ENCODE measurements at places on chromosomes 1 and 21.
A peak's percentile ranks its signal among the peaks of the same experiment; 100 is the strongest.

- peaks cover 99% of the 10 kb centered on the region for H3K4me1 ChIP-seq
- peak overlapping the region; percentile 72 for H3K4me3 ChIP-seq
- peak overlapping the region; percentile 91 for H3K27ac ChIP-seq
- no peaks in the 10 kb centered on the region for H3K27me3 ChIP-seq
- no peaks in the 10 kb centered on the region for H3K36me3 ChIP-seq
Measured at GRCh38 chr21:34936371-34936789, 112.7 kb downstream of the RUNX1 start.

DNA sequence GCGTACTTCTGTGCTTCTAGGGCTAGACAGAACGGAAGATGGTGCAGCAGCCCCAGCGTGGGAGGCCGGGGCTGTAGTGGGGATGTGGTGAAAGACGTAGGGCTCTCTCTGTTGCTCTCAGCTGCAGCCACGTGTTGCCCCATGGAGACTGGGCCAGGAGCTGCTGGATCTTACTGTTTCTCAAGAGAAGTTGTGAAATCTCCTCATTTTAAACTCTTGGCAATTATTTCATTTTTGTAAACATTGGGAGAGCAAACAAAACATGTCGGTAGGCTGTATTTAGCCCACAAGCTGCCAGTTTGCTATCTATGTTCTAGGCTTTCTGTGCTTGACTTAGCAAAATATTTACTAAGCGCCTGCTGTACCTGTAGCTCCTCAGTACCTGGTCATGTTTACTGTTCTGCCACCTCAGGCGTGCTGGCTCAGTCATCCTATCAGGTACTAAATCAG lies 15.9 kb upstream of the ELOA start:
- no peaks in the 10 kb centered on the region for H3K27me3 ChIP-seq
- H3K36me3 ChIP-seq: no peaks in the 10 kb centered on the region
- H3K4me3 ChIP-seq: no peak overlapping the region
- H3K4me1 ChIP-seq: peaks cover 24% of the 10 kb centered on the region
- no peak for DNase-seq

GRCh38 chr1:5887349-5887970 lies 104.8 kb downstream of the NPHP4 start:
- no peaks in the 10 kb centered on the region for H3K4me1 ChIP-seq
- DNase-seq: no peak
- no peak overlapping the region for H3K4me3 ChIP-seq

DNA sequence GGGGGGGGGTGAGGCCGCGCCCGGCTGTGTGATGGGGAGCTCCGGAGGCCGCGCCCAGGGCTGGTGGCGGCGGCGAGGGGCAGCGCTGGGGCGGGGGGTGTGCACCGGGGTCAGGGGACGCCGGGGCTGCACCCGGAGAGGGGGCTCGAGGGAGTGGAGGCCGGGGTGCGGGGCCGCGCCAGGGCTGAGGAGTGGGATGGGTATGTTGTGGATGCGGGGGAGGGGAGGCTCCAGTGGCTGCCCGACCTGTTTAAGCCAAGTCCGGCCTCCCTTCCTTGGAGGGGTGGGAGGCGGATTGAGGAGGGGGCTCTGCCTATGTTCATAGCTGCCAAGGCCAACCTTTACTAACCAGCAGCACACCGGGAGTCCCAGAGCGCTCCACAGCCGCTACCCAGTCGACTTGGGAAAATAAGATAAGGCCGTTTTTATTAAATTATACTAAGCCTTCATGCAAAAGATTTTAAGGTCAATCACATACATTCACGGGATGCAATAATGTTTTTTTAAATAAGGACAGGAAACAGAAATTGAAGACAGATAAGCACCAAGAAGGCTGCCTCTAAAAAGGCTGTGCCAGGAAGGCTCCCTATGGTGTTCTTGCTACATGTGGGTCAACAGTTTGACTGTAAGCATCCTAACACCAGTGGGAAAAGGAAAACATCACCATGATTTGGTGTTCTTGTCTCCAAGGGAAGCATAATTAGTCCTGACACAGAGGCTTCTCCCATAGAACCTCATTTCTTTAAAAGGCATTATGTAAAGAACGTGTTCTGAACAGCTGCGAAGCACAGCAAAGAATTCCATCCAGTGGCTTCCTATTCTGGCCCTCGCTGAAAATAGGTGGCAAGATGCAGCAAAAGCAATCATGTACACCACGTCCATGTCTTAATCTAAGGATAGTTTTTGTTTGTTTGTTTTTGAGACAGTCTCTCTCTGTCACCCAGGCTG lies 626 bp upstream of the HLCS start:
- no peaks in the 10 kb centered on the region for H3K27me3 ChIP-seq
- H3K4me1 ChIP-seq: peaks cover 18% of the 10 kb centered on the region
- H3K4me3 ChIP-seq: peak overlapping the region; percentile 75
- DNase-seq: no peak
- peak overlapping the region; percentile 69 for H3K27ac ChIP-seq
- H3K36me3 ChIP-seq: peaks cover under 1% of the 10 kb centered on the region

- no peak for DNase-seq
- H3K4me1 ChIP-seq: peaks cover 54% of the 10 kb centered on the region
- no peaks in the 10 kb centered on the region for H3K27me3 ChIP-seq
- no peak overlapping the region for H3K27ac ChIP-seq
- no peak overlapping the region for H3K4me3 ChIP-seq
- H3K36me3 ChIP-seq: peaks cover 14% of the 10 kb centered on the region
Measured at GRCh38 chr21:25515484-25516405, 91.5 kb downstream of the MRPL39 start.

- H3K4me3 ChIP-seq: no peak overlapping the region
- H3K27ac ChIP-seq: no peak overlapping the region
- no peaks in the 10 kb centered on the region for H3K36me3 ChIP-seq
- no peaks in the 10 kb centered on the region for H3K4me1 ChIP-seq
- DNase-seq: no peak
- no peaks in the 10 kb centered on the region for H3K27me3 ChIP-seq
Measured at GRCh38 chr1:108617724-108618056, 43.2 kb downstream of the HENMT1 start.

DNA sequence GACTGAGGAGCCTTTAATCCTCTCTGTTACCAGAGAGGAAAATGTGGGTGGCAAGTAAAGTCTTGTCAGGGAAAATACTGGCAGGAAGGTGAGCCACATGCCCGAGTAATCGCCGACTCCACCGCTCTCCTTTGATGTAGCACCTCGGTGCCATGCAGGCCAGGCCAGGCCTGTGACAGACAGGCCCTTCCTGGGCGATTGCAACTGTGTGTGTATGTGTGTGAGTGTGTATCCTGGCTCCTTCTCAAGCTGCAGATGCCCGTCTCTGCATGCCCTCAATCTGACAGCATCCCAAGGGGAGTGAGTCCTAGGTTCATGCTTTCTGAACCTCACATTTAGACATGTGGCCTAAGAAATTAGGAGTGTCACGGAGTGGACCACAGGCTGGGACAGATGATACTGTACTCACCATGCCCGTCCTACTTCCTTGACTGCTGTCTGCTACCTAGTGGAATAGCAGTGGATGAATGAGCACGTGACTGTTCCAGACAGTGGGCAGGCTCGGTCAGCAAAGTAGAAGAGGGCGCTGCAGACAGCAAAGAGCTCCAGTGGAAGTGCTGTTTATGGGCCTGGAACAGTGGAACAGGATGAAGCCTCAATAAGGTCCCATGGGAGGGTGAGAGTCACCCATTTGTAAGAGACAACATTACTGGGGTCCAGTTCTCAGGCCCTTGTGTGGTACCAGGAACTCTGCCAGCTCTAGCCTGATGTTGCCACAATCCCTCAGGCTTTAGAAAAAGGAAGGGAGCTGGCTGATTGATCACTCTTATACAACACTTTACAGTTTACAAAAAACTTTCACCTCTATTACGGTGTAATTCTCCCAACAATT lies 25.3 kb downstream of the SERTAD4 start:
- no peaks in the 10 kb centered on the region for H3K4me1 ChIP-seq
- H3K36me3 ChIP-seq: no peaks in the 10 kb centered on the region
- no peak overlapping the region for H3K4me3 ChIP-seq
- peaks cover 32% of the 10 kb centered on the region for H3K27me3 ChIP-seq
- no peak for DNase-seq

- peaks cover 6% of the 10 kb centered on the region for H3K27me3 ChIP-seq
- H3K4me1 ChIP-seq: no peaks in the 10 kb centered on the region
- no peak overlapping the region for H3K27ac ChIP-seq
- no peak overlapping the region for H3K4me3 ChIP-seq
- H3K36me3 ChIP-seq: no peaks in the 10 kb centered on the region
Measured at GRCh38 chr1:199665371-199665770, 362.1 kb upstream of the NR5A2 start.

DNA sequence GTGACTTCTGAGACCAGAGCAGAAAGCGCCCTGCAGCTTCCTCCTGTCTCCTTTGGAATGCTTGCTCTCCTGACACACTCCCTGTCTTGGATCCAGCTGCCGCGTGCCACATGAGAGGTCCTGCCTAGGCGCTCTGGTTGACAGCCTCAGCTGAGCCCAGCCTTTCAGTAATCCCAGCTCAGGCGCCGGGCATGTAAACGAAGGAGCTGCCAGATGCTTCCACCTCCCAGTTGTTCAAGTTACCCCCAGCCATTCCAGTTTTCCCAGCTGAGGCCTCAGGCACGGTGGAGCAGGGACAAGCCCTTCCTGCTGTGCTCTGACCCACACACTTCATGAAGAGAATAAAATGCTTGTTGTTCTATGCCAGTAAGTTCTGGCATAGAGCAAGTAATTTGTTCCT lies 14.3 kb upstream of the CD34 start:
- peaks cover 18% of the 10 kb centered on the region for H3K27me3 ChIP-seq
- no peaks in the 10 kb centered on the region for H3K4me1 ChIP-seq
- no peak for DNase-seq
- no peaks in the 10 kb centered on the region for H3K36me3 ChIP-seq

DNA sequence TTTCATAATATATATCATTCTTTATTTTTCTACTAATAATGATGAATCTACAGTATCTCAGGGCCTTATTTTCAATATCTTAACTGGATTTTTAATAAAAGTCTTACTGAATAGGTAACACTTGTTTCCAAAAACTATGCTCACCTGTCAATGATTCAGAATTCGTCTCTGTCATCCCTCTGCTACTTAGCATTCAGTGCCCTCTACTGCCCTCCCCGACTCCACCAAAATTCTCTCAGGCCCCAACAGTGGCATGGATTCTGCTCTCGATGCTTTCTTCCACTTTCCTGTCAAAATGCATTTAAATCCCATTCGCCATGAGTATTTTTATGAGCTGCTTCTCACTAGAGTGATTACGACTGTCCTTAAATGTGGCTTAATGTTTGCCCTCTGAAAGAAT lies 10.5 kb upstream of the BACH1 start:
- H3K4me1 ChIP-seq: peaks cover 4% of the 10 kb centered on the region
- peaks cover 4% of the 10 kb centered on the region for H3K27me3 ChIP-seq
- H3K36me3 ChIP-seq: no peaks in the 10 kb centered on the region
- no peak for DNase-seq
- H3K4me3 ChIP-seq: no peak overlapping the region
- no peak overlapping the region for H3K27ac ChIP-seq

DNA sequence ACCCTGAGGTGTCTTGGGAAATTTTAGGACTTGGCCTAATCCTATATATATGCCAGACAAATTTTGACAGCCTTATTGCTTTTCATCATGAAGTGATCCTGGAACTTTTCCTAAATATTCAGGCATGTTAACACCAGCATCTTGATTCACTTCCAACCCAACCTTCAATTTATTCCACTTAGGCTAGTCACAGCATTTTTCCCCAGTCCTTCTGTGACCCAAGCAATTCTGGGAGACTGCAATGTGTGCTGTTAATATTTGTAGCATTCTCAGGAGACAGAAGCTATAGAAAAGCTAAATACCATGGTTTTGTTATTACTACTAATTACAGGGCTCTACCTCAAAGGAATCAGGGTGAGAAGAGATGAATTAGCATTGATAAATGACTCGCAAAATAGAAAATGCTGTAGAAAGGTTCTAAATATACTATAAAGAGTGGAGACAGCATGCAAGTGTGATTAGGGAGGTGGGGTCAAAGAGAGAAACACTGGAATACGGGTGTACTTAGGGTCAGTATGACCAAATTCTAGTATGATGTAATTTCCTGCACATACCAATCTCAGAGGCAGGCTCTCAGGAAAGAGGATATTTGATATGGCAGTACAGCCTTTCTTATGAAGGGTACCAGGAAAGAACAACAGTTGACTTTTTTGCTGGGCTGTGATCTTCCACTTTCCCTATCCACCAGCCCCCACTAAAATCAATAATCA lies 29.1 kb downstream of the PRRX1 start:
- H3K36me3 ChIP-seq: no peaks in the 10 kb centered on the region
- DNase-seq: no peak
- no peak overlapping the region for H3K27ac ChIP-seq
- H3K4me1 ChIP-seq: no peaks in the 10 kb centered on the region
- peaks cover 11% of the 10 kb centered on the region for H3K27me3 ChIP-seq

GRCh38 chr1:116826818-116827606 lies 72.8 kb downstream of the CD2 start:
- peak; percentile 66 for DNase-seq
- H3K36me3 ChIP-seq: peaks cover 11% of the 10 kb centered on the region
- peaks cover 69% of the 10 kb centered on the region for H3K4me1 ChIP-seq
- H3K27ac ChIP-seq: peak overlapping the region; percentile 97

DNA sequence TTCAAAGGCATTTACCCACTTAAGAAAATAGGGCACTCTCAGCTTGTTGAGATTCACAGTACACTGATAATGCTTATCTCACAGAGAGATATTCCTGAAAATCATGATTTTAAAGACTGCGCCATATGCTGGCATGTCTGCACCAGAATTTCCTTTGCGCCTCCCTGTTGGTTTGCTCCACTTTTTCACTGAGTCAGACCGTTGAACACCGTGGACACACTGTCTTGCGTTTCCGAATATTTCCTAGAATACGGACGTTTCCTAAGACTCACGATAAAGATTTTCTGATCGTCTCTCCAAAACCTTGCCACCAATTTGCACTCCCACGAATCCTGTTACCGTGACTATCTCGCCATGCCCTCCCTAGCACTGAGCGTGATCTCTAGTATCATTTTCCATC lies 497 bp upstream of the C1orf115 start:
- no peak for DNase-seq
- peak overlapping the region; percentile 71 for H3K4me3 ChIP-seq
- H3K4me1 ChIP-seq: peaks cover 5% of the 10 kb centered on the region

DNA sequence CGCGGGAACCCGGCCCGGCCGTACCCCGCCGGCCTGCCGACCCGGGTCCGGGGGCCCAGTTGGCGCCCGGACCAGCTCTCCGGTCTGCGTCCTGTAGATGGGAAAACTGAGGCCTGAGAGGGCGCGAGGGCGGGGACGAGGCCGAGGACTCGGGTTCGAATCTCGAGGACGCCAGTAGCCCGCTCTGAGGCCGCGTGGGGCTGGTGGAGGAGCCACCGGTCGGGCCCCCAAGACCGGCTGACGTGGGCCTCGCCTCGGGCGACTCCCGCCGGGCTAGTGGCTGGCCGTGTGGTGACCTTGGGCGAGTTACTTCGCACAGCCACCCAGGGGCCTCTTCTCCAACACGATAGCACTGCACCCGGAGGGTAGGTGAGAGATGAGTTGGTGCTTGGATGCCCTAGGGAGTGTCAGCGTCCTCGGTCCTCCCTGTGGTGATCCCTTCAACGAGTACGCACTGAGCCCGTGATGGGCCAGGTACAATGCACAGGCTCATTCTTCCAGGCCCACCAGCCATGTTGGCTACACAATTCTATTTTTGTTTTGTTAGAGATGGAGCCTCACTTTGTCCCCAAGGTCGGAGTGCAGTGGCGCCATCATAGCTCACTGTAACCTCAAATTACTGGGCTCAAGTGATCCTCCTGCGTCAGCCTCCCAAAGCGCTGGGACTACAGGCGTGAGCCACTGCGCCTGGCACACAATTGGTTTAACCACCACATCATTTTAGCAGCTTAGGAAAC lies 404 bp upstream of the SCMH1 start:
- peak overlapping the region; percentile 78 for H3K27ac ChIP-seq
- DNase-seq: no peak
- H3K4me3 ChIP-seq: peak overlapping the region; percentile 73
- H3K4me1 ChIP-seq: peaks cover 22% of the 10 kb centered on the region
- peaks cover 3% of the 10 kb centered on the region for H3K36me3 ChIP-seq
